NCI-H69 (cell line): ENCODE measurements at places on chromosomes 5 and 9.

DNA sequence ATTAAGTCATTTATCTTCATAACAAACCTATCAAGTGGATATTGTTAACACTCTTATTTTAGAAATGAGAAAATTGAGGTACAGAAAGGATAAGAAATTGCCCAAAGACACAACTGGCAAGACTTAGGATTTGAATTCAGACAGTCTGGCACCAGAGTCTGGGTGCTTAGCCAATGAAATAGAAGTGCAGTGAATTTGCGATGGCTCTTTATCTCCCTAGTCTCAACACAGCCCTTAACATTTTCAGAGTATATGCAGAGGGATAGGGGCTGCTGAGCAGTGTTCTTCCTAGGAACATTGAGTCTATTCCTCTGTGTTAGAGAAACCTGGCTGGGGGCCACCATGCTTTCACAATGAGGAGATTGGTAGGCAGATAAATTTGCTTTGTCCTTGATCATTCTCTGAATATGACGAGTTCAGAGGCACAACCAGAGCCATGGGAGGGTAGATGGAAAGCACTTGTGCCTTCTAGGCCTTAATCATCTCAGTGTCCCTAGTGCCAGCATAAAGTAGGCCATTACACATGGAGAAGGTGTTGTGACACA, 6.1 kb upstream of the FSD1L start:
- DNase-seq, result no peak

GRCh38 chr9:30075451-30076199, 2308.8 kb upstream of the ACO1 start:
- DNase-seq, result peak; percentile 28

GRCh38 chr5:95664204-95664786, 17.7 kb downstream of the RFESD start:
- peak; percentile 68 for DNase-seq

DNA sequence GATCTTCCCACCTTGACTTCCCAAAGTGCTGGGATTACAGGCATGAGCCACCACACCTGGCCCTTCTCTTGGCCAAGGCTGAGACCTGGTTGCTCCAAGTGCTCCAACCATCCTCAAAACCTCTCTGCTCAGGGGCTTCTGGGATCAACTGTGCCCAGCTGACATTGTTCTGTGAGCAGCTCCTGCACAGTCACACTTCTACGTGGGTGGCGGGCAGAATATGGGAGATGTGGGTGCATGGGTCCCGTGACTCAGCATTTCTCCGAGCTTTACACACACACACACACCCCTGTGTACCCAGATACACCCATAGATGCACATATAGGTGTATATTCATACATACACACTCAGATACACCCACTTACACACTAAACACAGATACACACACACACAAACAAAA, 10.5 kb upstream of the MYORG start:
- no peak for DNase-seq

DNA sequence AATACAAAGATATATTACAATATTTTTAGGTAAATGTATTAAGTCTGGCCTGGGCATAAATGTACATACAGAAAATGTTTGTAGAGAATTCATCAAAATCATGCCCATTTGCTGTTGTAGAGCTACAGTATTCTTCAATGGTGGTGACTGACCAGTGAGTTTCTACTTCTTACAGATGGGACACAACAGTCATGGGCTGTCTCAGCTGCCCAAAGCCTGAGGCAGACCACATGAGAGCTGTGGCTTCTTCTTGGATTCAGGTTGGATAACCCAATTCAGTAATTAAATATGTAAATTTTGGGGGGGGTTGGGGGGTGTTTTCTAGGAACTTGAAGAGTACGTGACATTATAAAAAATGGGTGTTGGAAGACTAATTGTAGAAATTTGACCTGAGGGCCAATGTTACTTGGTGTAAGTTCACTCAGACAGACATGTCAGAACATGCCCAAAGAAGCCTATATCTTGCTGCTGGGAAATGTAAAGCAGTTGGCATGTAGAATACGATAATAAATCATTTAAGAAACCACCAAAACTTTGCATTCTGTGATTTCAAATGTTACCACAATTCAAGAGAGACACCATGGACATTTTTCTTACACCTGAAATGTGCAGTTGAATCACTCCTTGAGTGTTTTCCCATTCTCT, 17.9 kb downstream of the STARD4 start:
- DNase-seq, result peak; percentile 95

- DNase-seq, result no peak
These were observed 1536.2 kb upstream of the CDH9 start for GRCh38 chr5:28574606-28575005.

DNA sequence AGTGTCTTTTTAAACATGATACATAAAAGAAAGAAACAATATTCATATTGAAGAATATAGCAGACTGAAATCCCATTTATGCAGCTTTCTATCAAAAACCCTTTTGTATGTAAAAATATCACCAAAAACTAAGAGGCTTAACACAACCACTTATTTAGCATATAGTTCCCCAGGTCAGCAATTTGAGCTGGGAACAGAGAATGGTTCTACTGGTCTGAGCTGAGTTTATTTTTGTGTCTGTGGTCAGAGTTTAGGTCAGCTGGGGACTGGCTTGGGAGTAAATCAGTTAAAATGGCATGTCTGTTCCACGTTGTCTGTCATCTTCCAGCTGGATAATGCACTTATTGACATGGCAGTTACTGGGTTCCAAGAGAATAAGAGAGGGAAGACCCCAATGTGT, 165.0 kb downstream of the TMEM232 start:
- no peak for DNase-seq
